ENCODE measurements at places on chromosomes 6 and 20.

- no peak for DNase-seq
Measured at GRCh38 chr20:14865169-14865568, 527.8 kb upstream of the FLRT3 start.

DNA sequence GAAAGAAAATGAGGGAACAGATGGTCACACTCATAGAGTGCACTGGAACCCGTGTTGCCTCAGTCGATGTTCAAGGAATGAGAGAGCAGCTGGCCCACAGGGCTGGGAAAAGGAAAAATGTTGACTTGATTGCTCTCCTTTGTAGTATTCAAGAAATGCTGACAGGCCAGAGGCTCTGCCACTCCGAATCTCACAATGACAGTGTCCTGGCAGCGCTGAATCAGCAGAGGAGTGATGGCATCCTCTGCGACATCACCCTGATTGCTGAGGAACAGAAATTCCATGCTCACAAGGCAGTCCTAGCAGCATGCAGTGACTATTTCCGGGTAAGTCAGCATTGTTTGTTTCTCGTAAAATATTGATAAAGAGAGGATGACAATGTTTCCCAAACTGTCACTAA, 51.3 kb downstream of the KLHL32 start:
- DNase-seq = no peak

GRCh38 chr20:63164484-63165355, 51.2 kb downstream of the YTHDF1 start:
- DNase-seq = no peak

- no peak for DNase-seq
Measured at GRCh38 chr6:18317850-18318249, 53.5 kb upstream of the DEK start.

- DNase-seq = peak; percentile 30
Measured at GRCh38 chr6:150403458-150404246, 34.8 kb downstream of the IYD start.

DNA sequence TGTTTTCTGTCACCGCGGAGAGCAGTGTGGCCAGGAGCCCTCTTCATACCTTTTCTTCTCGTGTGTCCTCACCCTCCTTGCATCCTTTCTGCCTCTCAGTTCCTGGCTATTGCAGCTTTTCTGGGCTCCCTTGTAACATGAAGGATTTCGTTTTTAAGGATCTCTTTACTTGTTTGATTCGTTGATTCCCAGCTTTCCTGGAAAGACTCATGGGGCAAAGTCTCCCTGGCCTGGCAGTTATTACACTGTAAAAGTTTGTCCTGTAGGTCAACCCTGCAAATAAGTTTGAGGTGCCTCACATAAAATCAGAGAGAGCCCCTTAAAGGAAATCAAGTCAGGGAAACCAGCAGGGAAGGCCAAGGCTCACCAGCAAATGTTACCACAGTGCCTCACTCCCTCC, 70.1 kb downstream of the ISM1 start:
- no peak for DNase-seq

- no peak for DNase-seq
Measured at GRCh38 chr6:34389034-34389433, 3.4 kb downstream of the NUDT3 start.

DNA sequence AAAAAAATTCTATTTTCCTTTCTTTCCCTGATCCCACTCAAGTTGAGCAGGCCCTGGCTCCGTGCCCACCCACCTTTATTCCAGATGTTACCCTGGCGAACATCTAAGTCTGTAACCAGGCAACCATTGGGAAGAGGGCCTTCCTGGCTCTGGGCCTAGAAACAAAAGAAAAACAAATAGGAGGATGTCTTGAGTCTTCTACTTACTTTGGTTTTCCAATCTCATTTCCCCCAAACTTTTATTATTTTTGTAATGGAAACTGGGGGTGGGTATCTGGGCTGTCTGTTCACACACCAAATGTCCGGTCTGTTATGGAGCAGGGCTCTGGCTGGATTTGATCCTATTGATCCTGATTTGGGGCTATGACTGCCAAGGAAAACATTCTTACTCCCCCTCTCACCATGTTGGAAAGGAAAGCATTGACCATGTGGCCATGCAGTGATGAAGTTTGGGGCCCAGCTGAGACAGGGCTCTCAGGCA, 744.1 kb downstream of the DHX35 start:
- DNase-seq = no peak

DNA sequence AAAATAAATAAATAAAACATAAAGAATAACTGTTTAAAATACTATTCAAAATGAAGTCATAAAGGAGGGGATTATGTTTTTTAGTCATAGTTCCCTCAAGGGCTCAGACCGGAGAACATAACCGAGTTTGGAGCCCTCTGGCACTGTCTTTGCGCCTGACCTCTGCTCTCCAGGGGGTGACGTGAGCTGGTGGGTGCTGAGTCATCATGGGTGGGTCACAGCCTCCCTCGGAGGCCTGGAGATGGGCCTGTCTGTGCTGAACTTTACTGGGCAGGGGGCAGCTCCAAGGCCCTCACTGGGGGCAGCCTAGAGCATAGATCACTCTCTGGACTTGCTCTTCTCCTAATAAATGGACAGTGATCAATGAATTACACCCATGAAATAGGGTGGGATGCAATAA, 3.1 kb upstream of the MAVS start:
- peak; percentile 64 for DNase-seq

DNA sequence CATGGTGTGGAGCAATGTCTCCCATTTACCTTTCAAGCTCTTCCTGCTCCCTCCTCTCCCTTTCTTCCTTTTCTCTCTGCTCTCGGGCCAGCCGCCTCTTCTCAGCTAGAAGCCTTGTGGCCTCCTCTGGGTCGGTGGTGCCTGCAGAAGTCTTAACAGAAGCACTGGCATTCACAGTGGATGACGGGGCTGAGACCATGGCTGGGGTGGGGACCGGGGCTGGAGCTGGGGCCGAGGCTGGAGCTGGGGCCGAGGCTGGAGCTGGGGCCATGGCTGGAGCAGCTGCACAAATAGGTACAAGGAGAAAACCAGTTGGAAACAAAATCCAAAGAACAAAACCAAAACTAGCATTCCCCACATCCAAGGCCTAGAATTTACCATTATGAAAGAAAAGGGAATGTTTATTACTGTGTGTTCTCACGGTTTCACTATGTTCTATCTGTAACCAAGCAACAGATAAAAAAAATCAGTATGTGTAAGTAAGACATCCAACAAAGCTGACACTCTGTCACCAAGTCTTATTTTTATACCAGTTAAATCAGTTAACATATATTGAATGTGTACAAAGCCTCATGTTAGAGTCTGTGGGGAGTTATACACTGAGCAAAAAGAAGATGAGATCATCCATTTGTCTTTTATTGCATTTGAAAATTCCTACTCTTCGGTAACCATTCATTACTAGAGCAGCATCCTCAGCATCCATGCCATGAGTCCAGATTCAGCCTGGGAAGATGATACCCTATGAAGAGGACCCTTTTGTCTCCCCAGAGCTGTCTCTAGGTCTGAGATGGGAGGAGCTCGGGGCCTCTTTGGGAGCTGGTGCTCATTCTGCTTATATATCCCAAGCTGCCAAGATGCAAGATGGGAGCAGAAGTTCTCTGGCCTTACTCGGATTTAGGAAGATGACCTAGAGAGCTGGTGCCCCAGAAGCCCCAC, 73.0 kb upstream of the BCLAF1 start:
- DNase-seq = no peak

- DNase-seq = peak; percentile 57
Measured at GRCh38 chr6:155223646-155224451, 40.0 kb upstream of the CLDN20 start.

DNA sequence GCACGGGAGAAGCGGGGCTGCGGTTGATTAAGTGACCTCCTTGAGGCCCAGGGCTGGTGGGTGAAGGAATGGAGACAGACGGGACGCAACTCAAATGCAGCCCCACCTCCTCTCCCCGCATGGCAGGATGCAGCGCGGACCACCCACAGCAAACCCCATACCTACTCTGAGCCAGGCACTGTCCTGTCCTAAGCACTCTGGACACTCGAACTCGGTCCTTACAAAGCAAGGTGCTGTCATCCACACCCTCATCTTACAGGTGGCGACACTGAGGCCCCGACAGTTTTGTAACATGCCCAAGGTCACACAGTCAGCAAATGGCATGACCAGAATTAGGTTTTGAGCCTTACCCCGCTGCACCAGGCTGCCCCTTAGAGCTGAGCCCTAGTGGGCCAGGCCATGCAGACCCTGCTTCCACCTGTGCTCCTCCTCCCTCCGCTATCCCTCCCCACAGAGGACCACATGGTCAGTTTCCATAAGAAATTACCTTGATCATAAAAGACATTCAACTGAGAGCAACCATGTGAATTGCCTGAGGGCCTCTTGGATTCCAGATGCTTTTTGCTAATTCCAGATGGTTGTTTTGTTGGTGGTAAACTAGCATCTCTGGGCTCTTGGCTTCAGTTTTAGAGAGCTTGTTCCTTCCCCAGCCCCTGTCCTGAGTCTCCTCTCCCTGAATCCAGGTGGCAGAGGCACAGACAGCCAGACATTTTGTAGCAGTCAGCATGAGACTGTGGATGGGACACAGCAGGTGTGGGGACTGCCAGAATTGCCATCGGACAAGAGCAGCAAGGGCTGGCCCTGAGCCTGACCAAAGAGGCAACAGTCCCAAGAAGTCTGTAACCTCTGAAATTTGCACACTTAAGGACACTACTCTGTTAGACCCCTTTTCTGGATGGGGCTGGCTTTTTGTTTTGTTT, 171.9 kb upstream of the PMEPA1 start:
- DNase-seq = no peak

GRCh38 chr6:108888745-108889144, 40.5 kb downstream of the ARMC2 start:
- DNase-seq = no peak

GRCh38 chr6:138088326-138088762, 18.9 kb downstream of the PERP start:
- peak; percentile 69 for DNase-seq

- no peak for DNase-seq
Measured at GRCh38 chr6:3473773-3474172, 16.9 kb upstream of the SLC22A23 start.

DNA sequence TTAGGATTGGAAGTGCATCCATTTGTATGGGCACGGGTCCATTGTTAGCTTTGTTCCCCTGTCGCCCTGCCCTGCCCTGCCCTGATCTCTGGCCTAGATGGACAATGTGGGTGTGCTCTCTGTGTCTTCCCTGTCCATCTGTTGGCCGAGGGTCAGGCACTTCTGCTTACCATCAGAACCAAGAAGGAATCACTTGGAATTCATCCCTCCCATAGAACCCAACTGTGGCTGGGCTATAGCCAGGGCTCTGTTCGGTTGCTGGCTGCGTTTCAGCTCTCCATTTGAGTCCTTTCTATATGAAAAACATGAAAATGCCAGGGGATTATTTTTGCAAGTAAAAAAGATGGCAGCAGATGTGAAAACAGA, 26.6 kb upstream of the TULP4 start:
- DNase-seq = no peak

DNA sequence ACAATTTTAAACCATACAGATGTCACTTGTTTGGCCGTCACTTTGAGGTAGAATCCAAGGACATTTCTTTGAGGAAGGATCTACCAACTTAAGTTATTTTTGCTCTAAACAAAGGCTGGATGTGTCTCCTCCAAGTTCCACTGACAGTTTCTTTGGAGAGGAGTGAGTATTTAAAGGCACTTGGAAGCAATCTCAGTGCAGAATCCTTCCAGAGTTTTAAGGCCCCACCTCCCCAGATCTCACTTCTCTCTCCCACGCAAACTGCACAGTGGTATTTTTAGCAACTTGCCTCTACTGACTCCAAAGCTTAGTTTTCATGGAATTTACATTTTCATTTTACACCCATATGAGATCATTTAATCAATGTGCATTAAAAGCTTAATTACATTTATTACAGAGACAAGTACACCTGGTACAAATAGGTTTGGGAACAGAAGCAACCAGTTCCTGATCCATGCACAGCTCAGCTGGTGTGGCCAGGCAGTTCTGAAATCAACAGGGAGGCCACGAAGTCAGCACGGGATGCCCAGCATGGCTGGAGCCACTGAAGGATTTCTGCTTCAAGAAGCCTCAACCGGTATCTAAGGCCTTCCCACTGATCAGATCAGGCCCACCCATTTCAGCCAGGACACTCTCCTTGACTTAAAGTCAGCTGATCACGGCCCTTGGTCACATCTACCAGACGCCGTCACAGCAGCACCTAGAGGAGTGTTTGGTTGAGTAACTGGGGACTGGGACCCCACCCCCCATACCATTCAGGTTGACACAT, 109.8 kb downstream of the SYCP2 start:
- DNase-seq = no peak

GRCh38 chr6:143939364-143939763, 68.7 kb downstream of the PLAGL1 start:
- no peak for DNase-seq

- no peak for DNase-seq
Measured at GRCh38 chr6:156593127-156593526, 184.1 kb upstream of the ARID1B start.

Measured in AG08396 (cell line).